ENCODE measurements at places on chromosomes 16 and 17.

DNA sequence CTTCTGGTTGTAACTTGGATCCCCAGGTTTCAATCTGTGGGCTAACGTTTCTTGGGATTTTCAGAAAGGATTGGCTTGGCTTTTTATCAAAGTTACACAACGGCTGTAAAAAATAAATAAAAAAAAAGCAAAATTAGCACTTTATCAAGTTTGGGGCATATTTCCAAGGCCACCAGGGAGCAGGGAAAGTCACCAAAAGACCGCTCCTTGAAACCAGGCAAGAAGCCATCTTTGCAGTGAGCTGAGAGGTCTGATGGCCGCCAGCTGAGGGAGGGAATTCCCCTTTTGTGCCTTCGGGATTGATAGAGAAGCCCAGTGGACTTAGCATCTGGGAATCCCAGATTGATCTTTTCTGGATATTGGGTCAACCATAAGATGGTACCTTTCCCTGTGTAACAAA is 192.2 kb downstream of the WWOX start:
- DNase-seq: no peak

DNA sequence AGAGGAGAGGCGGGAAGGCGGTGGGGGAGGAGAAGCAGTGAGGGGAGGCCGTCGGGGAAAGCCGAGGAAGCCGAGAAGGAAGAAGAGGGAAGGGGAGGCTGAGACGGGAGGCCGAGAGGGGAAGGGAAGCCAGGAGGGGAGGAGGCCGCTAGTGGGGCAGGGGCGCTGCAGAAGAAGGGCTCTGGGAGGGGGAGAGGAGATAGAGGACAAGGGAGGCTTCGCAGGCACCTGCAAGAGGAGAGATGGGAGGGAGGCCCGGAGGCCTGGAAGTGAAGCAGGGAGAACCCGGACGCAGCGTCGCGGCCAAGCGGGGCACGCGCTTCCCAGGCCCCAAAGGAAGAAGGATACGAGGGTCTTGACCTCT is 2.3 kb downstream of the C17orf58 start:
- no peak for DNase-seq

- DNase-seq: no peak
Measured at GRCh38 chr16:54431041-54431996, 144.7 kb upstream of the IRX3 start.

DNA sequence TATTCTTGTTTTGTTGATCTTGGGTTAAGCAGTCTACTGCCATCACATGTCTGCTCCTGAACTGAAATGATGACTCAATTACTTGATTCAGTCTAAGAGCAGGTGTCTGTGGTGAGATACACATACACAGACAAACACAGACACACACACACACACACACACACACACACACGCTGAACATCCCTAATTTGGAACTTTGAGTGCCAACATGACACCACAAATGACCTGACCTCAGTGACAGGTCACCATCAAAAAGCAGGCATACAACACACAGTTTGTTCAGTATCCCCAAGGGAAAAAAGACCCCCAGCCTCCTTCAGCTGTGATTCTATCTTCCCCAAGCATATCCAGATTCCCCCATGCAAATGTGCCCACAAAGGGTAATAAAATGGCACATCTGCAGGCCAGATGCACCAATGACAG is 130.1 kb upstream of the TMEM97 start:
- DNase-seq: no peak

DNA sequence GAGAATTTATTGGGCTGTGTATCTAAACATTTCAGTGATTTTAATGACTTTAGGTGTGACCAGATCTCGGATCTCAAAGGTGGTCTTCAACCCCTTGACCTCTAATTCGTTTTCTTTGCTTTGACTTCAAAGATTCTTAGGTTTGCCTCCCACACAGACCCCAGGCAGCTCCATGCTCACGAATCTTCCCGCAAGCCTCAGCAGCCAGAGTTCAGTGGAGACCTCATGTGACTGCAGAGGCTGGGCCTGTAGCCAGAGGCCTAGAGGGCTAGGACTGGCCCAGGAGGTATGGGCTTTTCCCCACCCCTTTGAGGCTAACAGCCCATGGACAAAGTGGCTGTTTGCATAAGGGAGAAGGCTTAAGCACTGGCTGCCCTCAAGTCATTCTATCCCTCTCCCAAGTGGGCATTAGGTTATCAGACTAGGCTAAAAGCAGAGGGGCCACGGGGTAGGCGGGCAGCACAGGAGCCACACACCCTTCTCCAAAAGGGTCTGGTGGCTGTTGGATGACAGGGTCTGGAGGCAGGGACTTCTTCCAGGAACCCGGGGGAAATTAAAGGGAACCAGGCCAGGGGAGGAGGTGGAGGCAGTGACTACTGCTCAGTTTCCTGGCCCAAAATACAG is 3.0 kb downstream of the HIRIP3 start:
- no peak for DNase-seq

GRCh38 chr16:86292942-86293341 is 217.4 kb upstream of the FOXF1 start:
- no peak for DNase-seq

DNA sequence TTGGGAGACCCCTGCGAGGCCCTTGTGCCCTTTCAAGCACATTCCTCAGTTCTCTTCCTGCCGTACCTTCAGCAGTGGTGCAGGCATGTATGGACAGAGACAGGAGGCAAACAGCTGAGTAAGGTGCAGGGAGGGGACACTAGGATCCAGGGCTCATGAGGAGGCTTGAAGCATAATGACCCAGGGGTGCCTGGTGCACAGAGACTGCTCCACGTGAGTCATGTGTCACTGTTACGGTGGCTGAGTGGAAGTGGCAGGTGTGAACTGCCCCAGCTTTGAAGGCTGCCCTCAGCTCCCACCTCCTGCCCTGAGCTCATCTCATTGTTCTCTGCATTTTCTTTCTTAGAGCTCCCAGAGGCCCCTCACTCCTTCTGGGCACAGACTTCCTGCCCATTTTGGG is 124.8 kb downstream of the NTN1 start:
- no peak for DNase-seq

DNA sequence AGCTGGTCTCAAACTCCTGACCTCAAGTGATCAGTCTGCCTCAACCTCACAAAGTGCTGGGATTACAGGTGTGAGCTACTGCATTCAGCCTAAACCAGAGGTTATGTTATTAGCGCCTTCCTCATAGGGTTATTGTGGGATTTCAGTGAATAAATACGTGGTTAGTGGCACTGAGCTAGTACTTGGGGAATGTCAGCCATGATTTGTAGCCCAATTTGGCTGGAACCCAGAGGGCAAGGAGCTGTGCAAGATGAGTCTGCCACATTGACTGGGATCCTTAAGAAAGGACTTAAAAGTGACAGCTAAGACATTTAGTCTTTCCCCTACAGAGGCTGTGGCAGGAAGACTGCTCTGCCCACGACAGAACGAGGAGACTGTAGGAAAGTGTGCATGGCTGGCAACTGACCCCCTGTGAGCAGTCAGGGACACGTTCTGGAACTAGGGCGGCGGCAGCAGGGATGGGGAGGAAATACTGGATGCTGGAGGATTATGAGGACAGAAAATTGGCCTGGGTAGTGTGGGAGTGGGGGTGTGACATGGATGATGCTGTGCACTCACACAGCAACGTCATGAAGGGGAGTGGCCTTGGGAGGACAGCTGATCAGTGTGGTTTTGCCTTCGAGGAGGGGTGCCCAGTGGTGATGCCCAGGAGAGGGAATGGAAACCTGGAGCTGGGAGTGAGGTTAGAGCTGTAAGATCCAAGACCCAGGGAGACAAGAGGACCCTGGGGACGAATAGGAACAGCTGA is 14.6 kb downstream of the ATP5PD start:
- peak; percentile 57 for DNase-seq

- DNase-seq: no peak
Measured at GRCh38 chr17:20187049-20187448, 177.9 kb downstream of the SPECC1 start.

DNA sequence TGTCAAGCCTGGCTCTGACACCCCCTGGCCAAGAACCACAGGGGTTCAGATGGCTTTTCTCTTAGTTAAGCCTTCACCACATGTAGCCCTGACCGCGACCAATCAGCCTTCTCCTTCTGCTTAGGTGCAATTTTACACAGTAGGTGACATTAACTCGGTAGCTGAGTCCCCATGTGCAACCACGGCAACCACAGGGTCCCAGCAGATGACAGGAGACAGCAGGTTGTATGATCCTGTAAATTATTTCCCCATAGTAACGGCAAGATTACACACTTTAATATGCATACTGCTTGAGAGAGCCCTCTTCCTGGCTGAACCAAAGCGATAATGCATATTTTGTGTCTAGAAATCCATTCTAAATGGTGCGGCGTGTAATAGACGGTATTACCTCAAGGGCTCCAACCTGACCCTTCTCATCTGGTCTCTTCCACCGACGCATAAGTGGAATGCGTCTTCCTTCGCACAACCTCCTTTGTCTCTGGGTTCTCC is 458.7 kb upstream of the ZFHX3 start:
- DNase-seq: no peak

GRCh38 chr16:15993946-15994665 is 44.7 kb downstream of the ABCC1 start:
- no peak for DNase-seq

DNA sequence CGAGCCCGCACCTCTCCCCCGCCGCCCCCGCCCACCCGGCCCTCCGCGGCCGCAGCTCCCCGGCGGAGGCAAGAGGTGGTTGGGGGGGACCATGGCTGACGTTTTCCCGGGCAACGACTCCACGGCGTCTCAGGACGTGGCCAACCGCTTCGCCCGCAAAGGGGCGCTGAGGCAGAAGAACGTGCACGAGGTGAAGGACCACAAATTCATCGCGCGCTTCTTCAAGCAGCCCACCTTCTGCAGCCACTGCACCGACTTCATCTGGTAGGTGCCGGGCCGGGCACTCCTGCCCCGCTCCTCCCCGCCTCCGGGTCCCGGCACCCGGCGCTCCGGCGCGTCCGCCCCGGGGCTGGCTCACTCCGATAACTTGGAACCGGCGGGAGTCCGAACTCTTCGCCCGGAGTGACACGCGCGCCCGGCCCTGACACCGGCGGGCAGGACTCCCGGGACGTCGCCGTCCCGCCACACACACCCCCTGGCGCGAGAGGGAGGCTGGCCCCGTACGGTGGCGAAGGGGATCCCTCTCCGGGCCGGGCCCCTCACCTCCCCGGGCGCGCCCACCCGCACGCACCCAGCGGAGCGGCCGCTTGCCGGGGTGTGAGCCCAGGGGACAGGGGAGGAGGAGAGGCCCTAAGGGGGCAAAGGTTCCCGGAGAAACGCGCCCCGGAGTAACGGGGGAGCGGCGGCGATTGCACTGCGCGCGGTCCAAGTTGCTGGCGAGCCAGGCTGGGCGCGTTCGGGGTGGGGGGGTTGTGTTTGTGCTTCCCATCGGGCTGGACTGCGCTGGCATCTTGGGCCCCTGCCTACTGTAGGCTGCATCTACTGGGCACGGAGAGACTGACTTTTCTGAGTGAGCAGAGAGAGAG is 581 bp downstream of the PRKCA start:
- DNase-seq: peak; percentile 59

DNA sequence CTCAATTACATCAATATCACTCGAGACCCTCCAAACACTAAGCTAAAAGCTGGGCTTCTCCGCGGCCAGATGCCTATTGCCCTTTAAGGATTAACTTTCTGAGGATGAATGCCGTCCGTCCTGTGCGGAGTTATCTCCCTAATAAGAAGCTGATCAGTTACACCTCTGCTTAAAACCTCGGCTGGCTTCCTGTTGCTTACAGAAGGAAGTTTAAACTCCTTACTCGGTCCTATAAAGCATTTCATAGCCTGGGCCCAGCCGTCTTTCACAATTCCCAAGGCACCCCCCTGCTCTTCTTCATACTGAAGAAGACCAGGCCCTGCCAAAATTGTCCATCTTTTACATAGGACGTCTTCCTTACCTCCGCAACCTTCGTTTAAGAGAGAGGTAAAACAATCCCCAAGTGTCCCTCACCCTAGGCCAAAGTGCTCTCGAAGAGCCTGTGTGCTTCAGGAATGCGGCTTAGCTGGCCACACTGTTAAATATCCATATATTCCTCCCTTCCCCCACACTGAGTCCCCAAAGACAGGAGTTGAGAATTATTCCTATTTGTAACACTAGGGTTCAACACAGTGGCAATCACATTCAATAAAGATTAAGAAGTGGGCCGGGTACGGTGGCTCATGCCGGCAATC is 112.6 kb upstream of the IRX5 start:
- no peak for DNase-seq

DNA sequence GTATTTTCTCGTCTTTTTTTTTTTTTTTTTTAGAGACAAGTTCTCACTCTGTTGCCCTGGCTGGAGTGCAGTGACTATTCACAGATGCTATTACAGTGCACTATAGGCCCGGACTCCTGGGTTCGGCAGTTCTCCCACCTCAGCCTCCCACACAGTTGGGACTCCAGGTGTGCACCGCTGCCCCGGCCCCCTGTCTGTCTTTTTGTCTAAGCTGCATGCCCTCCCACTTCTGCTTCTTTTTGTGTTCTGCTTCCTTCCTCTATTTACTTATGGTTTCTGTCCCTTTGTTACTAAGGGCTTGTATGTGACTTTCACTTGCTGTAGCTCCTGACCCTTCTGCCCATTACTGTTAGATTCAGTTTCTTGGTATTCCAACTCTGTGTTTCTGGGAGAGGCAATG is 20.5 kb downstream of the SLC7A6 start:
- no peak for DNase-seq

GRCh38 chr16:26599785-26600104 is 467.0 kb upstream of the C16orf82 start:
- DNase-seq: no peak

DNA sequence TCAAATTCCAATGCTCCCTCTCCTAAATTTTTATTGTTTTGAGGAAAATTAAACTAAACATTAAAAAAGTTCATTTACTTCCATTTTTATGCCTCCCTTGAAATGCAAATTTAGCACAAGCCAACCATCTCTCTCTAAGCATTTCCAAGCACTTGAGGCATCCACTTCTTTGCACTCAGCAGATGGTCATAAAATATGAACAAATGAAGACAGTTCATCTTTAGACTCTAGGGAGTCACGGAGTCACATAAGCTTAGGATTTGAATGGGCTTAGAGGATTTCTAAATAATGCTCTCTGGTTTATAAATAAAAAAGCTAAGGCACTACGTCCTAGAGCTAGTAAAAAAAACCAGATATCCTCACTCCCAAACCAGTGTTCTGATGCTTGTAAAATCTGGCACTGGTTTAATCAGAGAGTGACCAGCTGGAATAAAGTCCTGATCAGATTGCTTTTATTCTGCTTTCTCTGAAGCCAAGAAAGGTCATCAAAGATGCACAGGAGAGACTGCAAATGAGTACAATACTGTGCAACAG is 204.2 kb downstream of the CA10 start:
- DNase-seq: no peak

DNA sequence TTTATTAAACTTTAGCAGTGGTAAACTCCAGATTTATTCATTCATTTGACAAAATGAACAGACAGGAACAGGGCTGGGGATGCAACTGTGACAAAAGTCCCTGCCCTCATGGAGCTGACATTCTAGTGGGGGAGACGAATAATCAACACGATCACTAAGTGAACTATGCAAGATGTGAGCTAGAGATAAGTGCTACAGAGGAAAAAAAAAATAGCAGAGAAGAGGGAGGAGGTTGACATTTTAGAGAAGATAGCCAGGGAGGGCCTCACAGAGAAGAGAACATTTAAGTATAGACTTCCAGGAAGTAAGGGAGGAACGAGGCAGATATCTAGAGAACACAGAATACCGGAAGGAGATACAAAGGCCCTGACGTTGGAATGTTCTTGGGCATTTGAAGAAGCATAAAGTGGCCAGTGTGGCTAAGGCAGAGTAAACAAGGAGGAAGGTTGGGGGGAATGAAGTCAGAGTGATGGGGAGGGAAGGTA is 17.9 kb upstream of the AP1G1 start:
- no peak for DNase-seq

GRCh38 chr16:12586701-12587100 is 217.0 kb downstream of the CPPED1 start:
- DNase-seq: no peak

- DNase-seq: no peak
Measured at GRCh38 chr17:2551493-2551892, 39.8 kb upstream of the METTL16 start.
